ENCODE measurements at places on chromosomes 16 and 17. TPM values are rescaled to one million over a fixed set of nuclear protein-coding genes. Genes with fewer than 3 reads are reported as not detected.
A peak's percentile ranks its signal among the peaks of the same experiment; 100 is the strongest.

The TPSG1 gene
- not detected for total RNA-seq

DNA sequence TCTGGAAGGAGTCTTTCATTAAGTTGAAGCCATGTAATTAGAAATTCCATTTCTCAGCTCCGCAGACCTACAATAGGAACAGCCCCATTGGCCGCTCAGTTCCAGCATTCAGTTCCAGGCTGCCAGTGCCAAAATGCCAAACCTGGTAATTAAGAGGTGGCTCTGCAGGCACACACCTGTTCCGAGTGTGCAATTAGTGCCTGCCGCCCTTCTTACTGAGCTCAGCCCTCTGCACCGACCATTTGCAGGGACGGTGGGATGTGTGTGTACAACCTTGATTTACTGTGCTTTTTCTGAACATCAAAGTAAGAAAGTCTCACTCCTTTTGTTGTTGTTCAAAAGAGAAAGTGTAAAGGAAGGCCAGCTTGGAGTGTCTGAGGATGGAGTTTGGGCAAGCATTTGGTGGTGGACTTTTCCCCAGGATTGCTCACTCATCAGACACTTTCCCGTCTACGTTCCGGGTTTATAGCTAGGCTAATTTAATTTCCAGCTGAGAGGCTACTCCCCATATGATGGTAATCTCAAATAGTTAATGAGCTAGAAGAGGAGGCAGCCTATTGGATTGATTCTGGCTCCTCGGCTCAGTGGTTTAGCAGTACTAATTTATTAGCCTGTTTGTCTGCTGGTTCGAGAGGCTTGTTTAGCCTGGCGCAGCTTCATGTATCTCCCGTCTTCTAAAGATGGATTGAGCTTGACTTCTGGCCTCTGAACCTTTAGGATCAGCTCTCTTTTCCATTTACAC lies 20.0 kb downstream of the HS3ST3B1 start:
- no peak for DNase-seq

DNA sequence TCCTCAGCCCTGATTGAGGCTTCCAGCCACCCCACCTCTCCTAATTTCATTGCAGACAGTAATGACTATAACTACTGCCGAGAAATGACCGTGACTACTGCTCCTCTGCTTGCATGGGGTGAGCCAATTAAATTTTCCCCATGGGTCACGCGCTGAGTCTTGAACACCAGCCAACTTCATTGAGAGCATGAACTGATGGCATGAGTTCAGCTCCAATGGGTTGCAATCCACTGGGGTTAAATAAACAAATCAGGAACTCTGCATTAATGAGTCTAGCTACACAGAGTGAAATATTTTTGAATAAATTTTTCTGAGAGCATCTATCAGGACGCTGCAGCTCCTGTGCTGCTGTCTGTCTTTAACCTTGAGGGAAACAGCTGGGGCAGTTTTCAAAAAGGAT lies 61.6 kb upstream of the CLEC3A start:
- DNase-seq: no peak

- no peak for DNase-seq
Observed at GRCh38 chr16:46427340-46428107, 193.7 kb downstream of the SHCBP1 start.

- no peak for DNase-seq
Observed at GRCh38 chr17:67113486-67113885, 69.1 kb downstream of the CACNG1 start.

DNA sequence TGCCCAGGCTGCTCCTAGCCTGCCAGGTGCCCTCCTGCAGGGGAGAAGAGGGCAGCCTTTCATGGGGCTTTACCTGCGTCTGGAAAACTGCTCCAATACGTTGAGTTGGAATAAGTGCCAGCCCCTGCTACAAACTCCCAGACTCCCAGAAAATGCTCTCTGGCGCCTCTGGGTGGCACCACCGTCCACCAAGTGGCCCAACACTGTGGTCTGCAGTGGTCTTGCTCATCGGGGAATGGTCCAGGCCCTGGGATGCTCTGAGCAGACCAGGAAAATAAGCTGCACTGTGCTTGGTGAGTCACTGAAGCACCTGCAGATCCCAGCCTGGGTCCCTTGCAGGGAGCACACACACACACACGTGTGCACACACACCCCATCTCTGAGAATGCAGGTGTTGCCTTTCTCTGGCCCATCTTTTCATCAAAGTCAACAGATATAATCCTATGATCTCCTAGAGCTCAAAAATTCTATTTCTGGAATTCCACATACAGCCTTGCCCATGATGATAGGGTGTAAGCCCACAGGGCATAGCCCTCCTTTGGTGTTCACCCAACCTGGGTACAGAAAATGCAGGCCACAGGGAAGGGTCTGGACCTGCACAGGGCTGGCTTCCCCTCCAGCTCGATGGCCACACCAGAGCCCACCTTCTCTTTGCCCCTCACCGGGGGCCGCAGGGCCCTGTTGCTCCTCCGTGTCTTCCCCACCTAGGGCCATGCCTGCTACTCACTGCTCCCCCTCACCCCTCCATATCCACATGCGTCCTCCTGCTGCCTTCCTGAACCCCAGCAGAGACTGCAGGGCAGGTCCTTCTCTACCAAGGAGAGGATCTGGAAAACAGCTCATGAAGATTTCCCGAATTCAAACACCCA lies 20.5 kb downstream of the CDIP1 start:
- no peak for DNase-seq

GRCh38 chr17:17355426-17355825 lies 52.3 kb downstream of the NT5M start:
- DNase-seq: no peak

The TENT4B gene
- total RNA-seq: 5.0 TPM

DNA sequence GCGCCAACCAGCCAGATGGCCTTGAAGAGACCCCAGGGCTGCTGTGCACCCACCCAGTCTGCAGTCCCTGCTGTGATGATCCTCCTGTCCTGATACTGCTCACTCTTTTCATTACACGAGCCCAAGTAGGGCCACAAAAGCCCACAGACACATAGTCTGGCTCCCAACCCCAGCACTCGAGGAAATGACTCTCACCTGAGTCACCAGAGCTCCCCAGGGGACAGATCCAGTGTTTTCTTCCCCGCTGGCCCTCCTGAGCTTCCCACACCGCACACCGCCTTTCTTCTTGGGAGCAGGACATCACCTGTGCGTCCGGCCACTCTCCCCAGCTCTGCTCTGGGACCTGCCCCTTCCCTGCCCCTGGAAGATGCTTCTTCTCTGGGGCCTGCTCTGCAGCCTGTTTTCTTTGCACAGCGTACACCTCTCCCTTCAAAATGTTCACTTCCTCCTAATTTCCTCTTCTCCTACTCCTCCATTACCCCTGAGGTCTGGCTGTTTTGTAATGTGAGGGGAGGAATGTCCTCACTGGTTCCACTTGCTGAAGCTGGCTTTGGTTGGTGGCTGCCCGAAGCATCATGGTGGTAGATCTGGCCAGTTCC lies 2.0 kb upstream of the SCN4A start:
- no peak for DNase-seq

The SLC52A1 gene
- not detected for total RNA-seq

GRCh38 chr17:47916489-47917208 lies 20.6 kb downstream of the SP2 start:
- no peak for DNase-seq

- DNase-seq: no peak
Observed at GRCh38 chr16:48123104-48123788, 32.5 kb downstream of the ABCC12 start.

The PRAC2 gene
- total RNA-seq: not detected

The PRSS21 gene
- not detected for total RNA-seq

DNA sequence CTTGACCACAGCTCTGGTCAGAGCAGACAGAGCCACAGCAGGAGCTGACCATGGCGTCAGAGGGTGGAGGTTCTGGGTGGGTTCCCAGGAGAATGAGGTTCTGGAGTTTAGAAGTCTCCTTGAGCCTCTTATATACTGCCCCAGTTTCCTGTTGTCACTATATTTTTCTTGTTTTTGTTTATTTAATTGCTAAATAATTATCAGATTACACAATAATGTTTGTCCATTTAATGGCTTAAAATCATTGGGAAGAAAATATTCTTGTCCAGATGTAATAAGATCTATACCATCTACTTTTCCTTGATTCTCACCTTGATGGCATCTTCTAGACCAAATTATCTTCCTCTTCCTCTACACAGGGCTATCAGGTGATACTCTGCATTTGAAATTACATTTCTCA lies at the start of gene KRTAP4-3:
TSS of gene KRTAP4-3 (minus strand) at position 101 of the 400 bp plus-strand sequence. CDS start at position 52, 49 bp downstream.
- no peak for DNase-seq

GRCh38 chr16:89722392-89723278 lies 1.3 kb downstream of the ZNF276 start:
- peak; percentile 77 for DNase-seq

GRCh38 chr17:16197276-16197675 lies 18.1 kb downstream of the NCOR1 start:
- no peak for DNase-seq

GRCh38 chr16:3007957-3008689 lies 4.6 kb upstream of the CLDN9 start:
- DNase-seq: no peak

- DNase-seq: no peak
Observed at GRCh38 chr17:80960797-80961452, 30.7 kb upstream of the CHMP6 start.

DNA sequence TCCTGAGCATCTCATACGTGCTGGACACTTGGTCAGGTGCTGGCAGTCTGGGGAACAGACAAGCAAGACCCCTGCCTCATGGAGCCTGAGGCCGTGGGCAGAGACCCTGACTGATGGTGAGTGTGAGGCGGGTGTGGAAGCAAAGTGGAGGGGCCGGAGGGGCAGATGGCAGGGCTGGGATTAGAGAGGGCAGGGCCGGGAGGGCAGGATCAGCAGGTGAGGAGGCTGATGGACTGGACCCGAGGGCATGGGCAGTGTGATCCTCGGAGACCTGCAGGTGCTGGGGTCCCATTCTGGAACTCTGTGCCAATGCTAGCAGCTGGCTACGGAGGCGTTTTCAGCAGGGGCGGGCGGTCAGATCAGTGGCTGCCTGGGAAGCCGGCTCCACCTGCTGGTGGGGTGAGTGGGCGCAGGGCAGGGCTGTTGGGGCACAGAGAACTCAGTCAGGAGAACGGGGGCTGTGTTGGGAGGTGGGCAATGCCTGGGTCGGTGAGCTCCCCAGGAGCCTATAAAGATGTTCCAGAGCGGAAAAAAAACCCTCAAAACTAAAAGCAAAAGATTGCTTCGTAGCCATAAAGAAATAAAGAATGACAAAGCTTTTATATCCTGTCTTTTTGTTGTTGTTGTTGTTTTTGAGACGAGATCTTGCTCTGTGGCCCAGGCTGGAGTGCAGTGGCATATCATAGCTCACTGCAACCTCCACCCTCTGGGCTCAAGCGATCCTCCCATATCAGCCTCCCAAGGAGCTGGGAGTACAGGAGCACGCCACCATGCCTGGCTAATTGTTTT lies 8.9 kb upstream of the C16orf74 start:
- DNase-seq: no peak

All from right atrium auricular region (tissue), 2 donors.